ENCODE measurements at places on chromosomes 11 and 22. TPM values are rescaled to one million over a fixed set of nuclear protein-coding genes. Genes with fewer than 3 reads are reported as not detected.

DNA sequence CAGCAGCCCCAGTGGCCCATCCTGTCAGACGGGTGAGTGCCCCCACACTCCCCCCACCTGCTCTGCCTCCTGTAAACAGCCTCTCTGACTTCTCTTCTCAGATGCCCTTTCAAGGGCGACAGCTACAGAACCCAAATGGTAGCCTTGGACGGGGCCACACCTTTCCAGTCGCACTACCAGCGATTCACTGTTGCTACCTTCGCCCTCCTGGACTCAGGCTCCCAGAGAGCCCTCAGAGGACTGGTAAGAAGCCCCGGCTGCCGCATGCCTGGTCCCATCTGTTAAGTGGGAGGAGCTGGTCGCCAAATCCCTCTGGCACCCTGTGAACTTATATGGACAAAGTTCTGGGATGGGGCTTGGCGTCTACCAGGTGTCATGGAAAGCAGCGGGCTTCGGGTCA, 6.2 kb downstream of the ZP1 start:
- DNase-seq, result peak; percentile 28

The WBP2NL gene
- 0.50 TPM for total RNA-seq

DNA sequence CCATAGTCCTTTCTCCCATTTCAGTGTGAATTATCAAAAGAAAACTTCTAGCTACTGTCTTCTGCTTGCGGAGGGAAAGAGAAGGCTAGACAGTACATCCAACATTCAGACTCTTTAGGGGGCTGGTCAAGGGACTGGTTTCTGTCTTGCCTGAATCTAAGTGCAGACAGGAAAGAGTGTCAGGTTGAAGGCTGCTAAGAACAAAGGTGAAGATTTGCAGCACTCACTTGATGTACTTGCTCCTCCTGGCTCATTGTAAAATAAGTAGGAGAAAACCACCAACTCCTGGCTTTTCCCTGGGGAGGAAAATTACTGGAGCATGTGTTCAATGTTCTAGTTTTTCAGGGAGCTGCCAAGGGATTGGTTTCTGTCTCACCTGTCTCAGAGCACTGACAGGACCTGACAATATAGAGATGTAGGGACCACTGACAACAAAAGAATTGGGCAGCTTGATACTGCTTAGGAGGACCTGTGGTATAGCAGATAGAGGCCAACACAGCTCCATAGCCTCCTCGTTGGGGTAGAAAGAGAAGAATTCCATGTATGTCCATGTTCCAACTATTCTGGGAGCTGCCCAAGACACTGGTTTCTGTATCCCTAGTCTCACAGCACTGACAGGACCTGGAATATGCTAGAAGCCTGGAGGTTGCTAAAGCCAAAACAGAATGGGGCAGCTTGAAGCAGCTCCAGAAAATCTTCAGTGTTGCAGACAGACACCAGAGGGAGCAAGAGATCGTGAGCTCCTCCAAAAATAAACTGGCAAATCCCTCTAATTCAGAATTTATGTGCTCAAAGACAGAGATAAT, 39.7 kb upstream of the MMP12 start:
- no peak for DNase-seq

DNA sequence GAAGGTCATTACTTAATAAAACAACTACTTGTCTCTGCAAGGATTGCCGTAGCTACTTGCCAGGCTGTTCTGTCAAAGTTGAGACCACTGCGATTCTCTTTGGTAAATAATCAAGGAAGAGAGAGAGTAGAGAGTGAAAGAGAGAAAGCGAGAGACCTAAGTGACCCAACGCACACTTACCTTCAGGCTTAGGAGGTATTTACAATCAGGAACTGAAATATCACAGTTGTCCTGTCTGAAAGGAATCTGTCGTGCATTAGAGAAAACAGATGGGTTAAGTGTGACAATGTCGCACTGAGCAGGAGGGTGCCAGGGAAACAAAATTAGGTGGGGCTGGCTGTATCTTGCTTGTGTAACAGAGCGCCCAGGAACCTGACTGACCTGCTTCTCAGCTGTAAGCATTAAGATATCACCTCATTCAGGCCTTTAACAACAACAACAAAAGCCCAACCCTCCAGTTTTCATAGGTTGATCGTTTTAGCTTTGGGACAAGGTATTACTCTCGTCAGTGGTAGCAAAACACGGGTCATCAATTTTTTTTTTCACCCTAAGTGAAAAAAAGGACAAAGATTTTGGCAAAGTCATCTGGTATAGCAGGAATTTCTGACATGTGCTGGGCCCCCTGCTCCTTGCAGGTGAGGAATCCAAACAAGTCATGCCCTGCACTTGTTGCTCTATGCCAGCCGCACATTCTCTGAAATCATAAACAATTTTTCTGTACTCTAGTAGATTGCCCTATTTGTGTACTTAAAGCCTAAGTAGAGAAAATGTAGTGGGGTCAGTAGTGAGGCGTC, at the start of gene MUC15:
Gene MUC15, minus strand, starts transcription at position 403 of the 794 bp plus-strand sequence. CDS start 5,169 bp downstream, outside the sequence.
- DNase-seq, result no peak
